ENCODE measurements at places on chromosomes 7 and 10. TPM values are rescaled to one million over a fixed set of nuclear protein-coding genes. Genes with fewer than 3 reads are reported as not detected.

GRCh38 chr7:25260862-25261494, 32.7 kb upstream of the NPVF start:
- DNase-seq: no peak

DNA sequence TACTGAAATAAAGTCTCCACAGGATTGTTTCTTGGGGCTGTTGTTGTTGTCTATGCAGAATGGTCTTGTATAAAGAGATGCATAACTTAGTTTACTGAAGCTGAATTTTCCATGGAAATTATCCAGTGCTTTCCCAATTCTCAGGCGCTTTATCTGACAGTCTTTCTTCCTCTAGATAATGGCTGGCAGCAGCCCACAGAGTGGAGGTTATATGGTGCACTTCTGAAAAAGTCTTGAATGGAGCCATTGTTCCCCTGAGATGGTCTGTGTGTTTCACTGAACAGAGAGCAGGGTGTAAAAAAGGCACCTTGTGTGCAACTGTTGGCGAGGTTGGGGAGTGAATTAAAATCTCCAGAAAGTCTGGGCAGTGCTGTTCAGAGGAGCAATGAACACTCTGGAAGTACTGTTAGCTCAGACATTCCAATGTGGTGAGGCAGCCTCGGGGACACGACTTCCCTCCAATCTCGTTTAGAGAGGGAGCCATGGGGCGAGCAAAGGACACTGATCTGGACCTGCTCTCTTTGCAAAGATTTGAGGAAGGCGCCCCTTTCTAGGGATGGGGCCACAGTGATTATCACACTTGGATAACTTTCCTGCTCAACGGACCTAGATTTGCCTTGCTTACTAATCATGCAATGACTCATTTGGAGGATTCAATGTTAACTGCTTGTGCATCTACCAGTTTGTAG, 2.0 kb upstream of the PLCE1 start:
- no peak for DNase-seq

The MKI67 gene
- total RNA-seq: 16.4 TPM

The HMX2 gene
- total RNA-seq: not detected

- no peak for DNase-seq
These were observed 179.9 kb downstream of the AUTS2 start for GRCh38 chr7:69778138-69778537.

GRCh38 chr7:80967071-80967916, 48.4 kb upstream of the SEMA3C start:
- no peak for DNase-seq

The AP5Z1 gene
- 19.8 TPM for total RNA-seq

Data from pulmonary artery endothelial cell (primary cell).